Esophagus squamous epithelium (tissue), 5 donors: ENCODE measurements at places on chromosomes 3 and 15.

GRCh38 chr3:170598091-170598502, 12.2 kb upstream of the SLC7A14 start:
- no peaks in the 10 kb centered on the region for H3K27me3 ChIP-seq
- H3K4me1 ChIP-seq: no peaks in the 10 kb centered on the region
- H3K36me3 ChIP-seq: no peaks in the 10 kb centered on the region
- no peak for DNase-seq
- no peak overlapping the region for H3K27ac ChIP-seq
- H3K4me3 ChIP-seq: no peak overlapping the region

DNA sequence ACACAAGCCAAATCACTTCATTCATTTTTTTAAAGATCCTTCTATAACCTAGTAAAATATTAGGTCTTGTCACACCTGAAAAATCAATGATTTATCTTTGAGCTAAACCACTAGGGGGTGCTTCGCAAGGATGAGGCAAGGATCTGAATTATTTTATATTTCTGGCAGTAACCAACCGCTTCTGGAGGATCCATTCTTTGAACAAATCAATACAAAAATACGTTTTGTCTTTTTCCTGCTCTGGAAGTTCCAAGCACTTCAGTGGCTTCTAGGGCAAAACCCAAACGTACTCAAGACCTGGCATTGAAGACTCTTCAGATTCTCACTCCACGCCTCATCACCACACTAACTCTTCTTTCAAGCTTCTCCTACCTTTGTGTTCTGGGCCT, 486 bp downstream of the LSG1 start:
- DNase-seq: no peak
- H3K27me3 ChIP-seq: no peaks in the 10 kb centered on the region
- H3K4me1 ChIP-seq: peaks cover 36% of the 10 kb centered on the region
- H3K4me3 ChIP-seq: peak overlapping the region; percentile 81
- H3K36me3 ChIP-seq: no peaks in the 10 kb centered on the region

- no peak overlapping the region for H3K27ac ChIP-seq
- peaks cover 4% of the 10 kb centered on the region for H3K4me1 ChIP-seq
- H3K27me3 ChIP-seq: no peaks in the 10 kb centered on the region
- no peak for DNase-seq
- no peaks in the 10 kb centered on the region for H3K36me3 ChIP-seq
- H3K4me3 ChIP-seq: no peak overlapping the region
Observed at GRCh38 chr15:67859331-67859946, 19.6 kb upstream of the RNU6-1 start.

DNA sequence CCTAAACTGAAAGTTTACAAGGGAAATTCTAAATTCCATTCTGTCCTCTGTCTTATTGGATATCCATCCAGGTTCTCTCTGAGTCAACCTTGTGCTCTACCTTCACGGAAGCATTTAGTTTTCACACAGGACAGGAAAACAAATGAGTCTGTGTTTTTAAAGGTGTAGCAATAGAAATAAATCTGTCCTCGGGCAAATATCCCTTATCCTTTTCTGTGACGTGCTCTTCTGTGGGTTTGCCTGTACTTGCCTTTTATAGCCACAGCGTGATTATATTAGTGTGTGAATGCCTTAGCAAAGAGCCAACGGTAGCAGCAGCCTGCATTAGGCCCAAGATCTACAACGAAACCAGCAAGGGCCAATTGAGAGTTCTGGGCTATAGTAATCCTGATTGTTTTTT, 127.2 kb upstream of the PLSCR5 start:
- no peaks in the 10 kb centered on the region for H3K4me1 ChIP-seq
- H3K27me3 ChIP-seq: no peaks in the 10 kb centered on the region
- no peak for DNase-seq
- H3K36me3 ChIP-seq: no peaks in the 10 kb centered on the region
- no peak overlapping the region for H3K27ac ChIP-seq

GRCh38 chr3:61450866-61451265, 110.5 kb upstream of the PTPRG start:
- DNase-seq: no peak
- H3K27me3 ChIP-seq: no peaks in the 10 kb centered on the region
- no peaks in the 10 kb centered on the region for H3K36me3 ChIP-seq
- no peak overlapping the region for H3K27ac ChIP-seq
- H3K4me1 ChIP-seq: no peaks in the 10 kb centered on the region

DNA sequence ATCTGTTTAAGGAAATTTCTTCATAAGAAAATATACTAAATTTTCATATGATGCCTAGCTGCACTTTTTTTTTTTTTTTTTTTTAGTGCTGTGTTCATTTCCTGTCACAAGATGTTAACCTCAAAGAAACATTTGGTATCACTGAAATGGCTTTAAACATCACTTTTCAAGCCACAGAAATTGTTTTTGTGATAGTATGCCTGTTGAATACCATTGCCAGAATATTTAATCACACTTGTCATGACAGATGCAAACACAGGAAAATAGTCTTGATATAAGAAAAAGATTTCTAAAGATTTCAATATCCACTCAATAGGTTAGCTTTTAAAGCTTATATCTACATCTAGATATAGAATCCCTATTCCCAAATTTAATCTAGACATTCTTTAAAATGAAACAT, 608.5 kb upstream of the AGTR1 start:
- H3K27ac ChIP-seq: no peak overlapping the region
- no peaks in the 10 kb centered on the region for H3K27me3 ChIP-seq
- DNase-seq: no peak
- no peaks in the 10 kb centered on the region for H3K36me3 ChIP-seq

DNA sequence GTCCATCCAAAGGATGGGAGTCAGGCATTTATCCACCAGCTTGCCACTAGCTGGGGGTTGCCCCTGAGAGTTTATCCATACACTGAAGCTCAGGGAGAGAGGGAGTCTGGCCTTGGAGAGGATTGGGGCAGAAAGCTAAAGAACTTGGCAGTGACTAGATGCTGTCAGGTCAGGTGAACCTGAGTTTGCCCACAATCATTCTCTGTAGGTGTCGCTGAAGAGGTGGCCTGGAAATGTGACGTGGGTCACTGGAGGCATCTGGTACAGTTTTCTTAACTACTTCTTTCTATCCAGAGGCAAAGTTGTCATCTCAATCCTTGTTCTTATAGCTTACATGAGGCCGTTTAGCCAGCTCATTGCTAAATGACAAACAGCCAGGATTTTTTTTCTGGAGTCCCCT, 298.0 kb upstream of the CTNNB1 start:
- H3K4me3 ChIP-seq: no peak overlapping the region
- no peaks in the 10 kb centered on the region for H3K36me3 ChIP-seq
- H3K4me1 ChIP-seq: no peaks in the 10 kb centered on the region
- H3K27me3 ChIP-seq: no peaks in the 10 kb centered on the region
- H3K27ac ChIP-seq: no peak overlapping the region

GRCh38 chr3:131082871-131083863, 56.5 kb downstream of the NEK11 start:
- no peaks in the 10 kb centered on the region for H3K4me1 ChIP-seq
- H3K27ac ChIP-seq: no peak overlapping the region
- no peaks in the 10 kb centered on the region for H3K27me3 ChIP-seq

DNA sequence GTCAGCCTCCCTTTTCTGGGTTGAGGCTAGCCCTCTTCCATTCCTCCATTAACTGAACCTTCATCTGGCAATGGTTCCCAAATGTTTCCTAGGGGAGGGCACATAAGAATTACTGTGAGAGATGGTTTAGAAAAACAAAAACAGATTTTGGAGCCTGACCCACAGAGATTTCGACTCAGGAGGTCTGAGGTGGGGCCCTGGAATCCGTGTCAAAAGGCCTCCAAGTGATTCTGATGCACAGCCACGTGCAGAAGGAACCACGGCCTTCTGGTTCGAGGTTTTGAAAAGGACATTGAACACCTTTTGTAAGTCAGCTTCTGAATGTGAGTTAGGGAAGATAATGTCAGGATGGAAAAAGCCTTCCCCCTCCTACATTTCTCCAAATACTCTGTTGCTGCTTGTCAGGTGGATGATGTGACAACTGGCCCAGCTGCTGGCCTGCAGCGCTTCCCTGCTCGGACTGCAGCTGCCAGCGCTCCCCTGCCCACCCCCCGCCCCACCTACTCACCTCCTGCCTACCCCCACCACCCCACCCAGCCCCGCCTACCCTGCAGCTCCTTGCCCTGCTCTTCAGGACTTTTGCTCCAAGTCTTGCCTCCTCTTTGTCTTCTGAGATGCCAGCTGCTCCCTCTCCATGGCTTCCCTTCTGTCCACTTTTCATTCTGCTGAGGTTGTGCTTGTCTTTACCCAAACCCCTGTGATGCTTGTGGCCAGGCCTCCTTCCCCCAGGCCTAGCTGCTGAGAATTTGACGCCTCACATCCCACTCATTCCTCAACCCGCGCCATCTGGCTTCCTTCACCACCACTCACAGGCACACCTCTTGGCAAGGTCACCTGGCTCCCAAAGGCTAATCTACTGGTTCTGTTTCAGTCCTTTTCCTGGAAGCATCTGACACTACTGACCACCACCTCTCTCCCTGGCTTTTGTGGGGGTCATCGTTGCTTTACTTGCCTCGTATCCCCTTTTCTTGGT, 6.6 kb downstream of the EHD4 start:
- no peak overlapping the region for H3K27ac ChIP-seq
- no peak overlapping the region for H3K4me3 ChIP-seq
- no peaks in the 10 kb centered on the region for H3K27me3 ChIP-seq
- H3K36me3 ChIP-seq: no peaks in the 10 kb centered on the region
- DNase-seq: no peak
- H3K4me1 ChIP-seq: peaks cover 50% of the 10 kb centered on the region

DNA sequence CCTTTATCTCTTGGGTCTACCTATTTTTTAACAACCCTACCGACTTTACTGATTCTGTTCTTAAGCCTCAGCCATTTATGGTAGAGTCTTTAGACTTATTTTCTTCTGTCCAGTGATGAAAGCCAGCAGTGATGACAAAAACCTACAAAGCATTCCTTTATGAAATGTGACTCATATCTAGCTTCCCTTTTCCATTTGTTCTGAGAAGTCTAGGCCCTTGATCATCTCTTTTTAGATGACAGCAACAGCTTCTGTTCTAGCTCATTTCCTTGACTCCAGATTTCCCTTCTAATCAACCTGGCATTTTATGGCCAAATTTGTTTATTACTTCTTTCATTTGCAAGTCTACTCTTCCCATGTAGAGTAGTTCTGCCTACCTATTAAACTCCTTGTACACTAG, 36.1 kb downstream of the CFAP44 start:
- no peak overlapping the region for H3K4me3 ChIP-seq
- H3K36me3 ChIP-seq: peaks cover 38% of the 10 kb centered on the region
- DNase-seq: no peak

GRCh38 chr3:67384760-67385397, 269.5 kb downstream of the SUCLG2 start:
- no peaks in the 10 kb centered on the region for H3K4me1 ChIP-seq
- no peaks in the 10 kb centered on the region for H3K36me3 ChIP-seq
- H3K27me3 ChIP-seq: no peaks in the 10 kb centered on the region
- DNase-seq: no peak

DNA sequence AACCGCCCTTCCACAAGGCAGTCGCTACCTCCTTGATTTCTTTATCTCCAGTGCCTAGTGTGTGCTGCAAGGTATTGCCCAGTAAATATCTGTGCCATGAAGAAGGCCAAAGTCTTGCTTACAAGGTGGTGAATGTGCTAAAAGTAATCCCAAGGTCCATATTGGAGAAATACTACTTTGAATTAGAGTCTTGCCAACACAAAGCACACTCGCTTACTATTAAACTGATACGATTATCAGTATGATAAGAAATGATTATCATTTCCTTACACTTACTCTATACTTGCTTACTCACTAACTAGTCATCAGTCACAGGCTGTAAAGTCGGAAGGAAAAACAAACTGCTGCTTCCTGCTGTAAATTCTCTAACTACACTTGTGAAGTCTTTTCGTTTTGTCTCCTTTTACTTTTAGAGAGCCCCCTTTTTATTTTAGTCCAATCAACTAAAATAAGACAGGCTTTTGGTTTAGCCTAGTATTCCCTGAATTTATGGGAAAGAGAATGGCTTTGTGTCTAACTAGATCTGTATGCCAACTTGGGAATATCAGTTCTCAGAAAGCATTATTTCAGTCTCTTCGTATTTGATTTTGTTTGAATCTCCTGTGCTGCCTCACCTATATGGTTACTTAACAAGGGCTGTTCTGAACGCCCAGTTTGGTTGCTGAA, 107.1 kb upstream of the TSC22D2 start:
- H3K27ac ChIP-seq: no peak overlapping the region
- H3K4me1 ChIP-seq: no peaks in the 10 kb centered on the region

DNA sequence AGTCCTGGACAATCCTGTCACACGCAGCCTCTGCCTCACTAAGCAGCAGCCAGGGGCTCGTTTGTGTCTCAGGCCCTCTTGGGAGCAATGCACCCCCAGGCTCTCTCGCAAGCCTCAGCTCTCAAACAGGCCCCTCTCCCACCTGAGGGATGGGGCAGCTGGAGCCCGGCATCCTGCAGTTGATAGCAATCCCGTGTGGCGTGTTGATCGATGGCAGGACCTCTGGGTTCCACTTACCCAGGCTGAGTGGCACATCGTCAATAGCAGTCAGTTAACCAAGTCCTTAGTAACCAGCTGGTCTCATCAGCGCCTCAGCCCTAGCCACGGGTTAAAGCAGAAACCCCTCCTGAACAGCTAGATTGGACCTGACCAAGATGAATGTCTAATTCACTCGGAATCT, 36.5 kb upstream of the PLXNA1 start:
- H3K36me3 ChIP-seq: no peaks in the 10 kb centered on the region
- no peak overlapping the region for H3K27ac ChIP-seq
- H3K4me3 ChIP-seq: no peak overlapping the region
- no peak for DNase-seq
- H3K4me1 ChIP-seq: no peaks in the 10 kb centered on the region
- no peaks in the 10 kb centered on the region for H3K27me3 ChIP-seq

DNA sequence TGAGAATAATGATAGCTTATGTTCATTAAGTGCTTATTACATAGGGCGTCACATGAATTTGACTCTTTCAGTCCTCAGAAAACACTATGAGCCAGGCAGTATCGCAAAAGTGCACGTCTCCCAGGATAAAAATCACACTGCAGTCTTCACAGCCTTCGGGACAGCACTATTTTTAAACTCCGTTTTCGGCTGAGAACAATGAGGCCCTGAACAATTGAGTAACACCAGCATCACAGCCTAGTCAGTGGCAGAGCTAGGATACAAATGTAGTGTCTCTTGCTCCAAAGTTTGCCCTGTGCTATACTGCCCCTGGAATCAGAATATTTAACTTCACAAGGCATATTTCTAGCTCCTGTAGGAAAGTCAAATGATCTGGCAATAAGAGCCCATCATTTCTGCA, 852.1 kb upstream of the SEMA6D start:
- H3K36me3 ChIP-seq: no peaks in the 10 kb centered on the region
- no peaks in the 10 kb centered on the region for H3K27me3 ChIP-seq
- H3K4me3 ChIP-seq: no peak overlapping the region
- DNase-seq: no peak

DNA sequence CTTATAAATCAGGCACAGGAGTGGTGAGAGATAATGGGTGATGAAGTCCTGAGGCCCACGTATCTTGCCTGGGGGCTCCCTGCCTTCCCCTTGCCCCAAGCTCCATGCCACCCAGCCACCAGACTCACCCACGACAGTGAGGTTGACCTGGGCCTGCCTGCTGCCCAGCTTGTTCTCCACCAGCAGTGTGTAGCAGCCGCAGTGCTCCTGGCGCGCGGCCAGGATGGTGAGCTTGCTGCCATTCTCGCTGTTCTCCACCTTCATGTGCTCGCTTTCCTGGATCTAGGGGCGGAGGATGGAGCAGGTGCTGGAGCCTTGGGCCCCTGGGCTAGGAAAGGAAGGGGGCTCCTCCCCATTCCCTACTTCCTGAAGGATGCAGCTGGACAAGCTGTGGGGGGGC, 79.1 kb upstream of the HACD2 start:
- no peak overlapping the region for H3K4me3 ChIP-seq
- H3K27ac ChIP-seq: peak overlapping the region; percentile 87
- DNase-seq: no peak
- peaks cover 4% of the 10 kb centered on the region for H3K4me1 ChIP-seq
- H3K36me3 ChIP-seq: no peaks in the 10 kb centered on the region
